Effector memory CD4-positive, alpha-beta T cell (primary cell): ENCODE measurements at places on chromosomes 4 and X.
A peak's percentile ranks its signal among the peaks of the same experiment; 100 is the strongest.

DNA sequence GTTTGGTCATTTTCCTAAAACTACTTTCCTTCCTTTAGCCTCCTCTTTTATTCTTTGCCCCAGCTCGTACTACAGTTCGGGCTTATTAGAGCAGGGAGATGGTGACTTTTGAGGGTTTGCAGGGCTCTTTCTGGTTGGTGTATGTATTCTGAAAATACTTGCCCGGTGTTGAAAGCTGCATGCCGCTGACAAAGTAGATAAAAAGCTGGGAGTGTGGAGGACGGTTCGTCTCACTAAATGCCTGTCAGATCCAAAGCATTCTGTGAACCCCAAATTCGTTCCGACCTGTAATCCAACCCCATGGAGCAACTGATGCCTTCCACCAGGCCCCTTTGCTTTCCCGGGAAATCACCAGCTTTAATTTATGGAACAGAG, 19.2 kb downstream of the TRIM2 start:
- no peak for DNase-seq
- peak overlapping the region; percentile 57 for H3K27ac ChIP-seq
- no peaks in the 10 kb centered on the region for H3K36me3 ChIP-seq
- H3K4me3 ChIP-seq = peak overlapping the region; percentile 66
- H3K27me3 ChIP-seq = no peaks in the 10 kb centered on the region

- peaks cover 62% of the 10 kb centered on the region for H3K36me3 ChIP-seq
- H3K4me3 ChIP-seq = no peak overlapping the region
- DNase-seq = no peak
- H3K4me1 ChIP-seq = no peaks in the 10 kb centered on the region
Observed at GRCh38 chr4:2250357-2251072, 8.6 kb upstream of the HAUS3 start.

- H3K4me3 ChIP-seq = no peak overlapping the region
- DNase-seq = no peak
- no peak overlapping the region for H3K27ac ChIP-seq
Observed at GRCh38 chrX:45557387-45557786, 356.7 kb upstream of the DIPK2B start.

- no peaks in the 10 kb centered on the region for H3K36me3 ChIP-seq
- no peaks in the 10 kb centered on the region for H3K4me1 ChIP-seq
- DNase-seq = no peak
- H3K27me3 ChIP-seq = no peaks in the 10 kb centered on the region
Observed at GRCh38 chrX:108642273-108642628, 94.1 kb downstream of the IRS4 start.

DNA sequence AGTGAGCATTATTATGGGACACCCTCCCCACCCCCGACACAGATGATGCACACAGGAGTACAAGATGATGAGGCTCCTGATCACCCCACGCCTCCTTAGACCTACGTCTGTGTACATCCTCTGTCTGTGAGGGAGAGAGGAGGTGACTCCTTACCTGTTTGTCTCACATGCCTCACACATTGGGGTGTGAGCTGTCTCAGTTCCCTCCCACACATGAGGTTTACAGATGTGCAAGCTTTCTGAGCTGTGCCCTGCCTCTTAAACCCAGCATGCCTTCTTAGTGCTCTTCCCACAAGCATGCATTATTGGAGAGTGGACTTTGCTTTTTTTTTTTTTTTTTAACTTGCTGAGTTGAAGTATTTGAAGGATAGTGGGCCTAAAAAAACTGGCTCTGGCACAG, 76.7 kb downstream of the CLCN5 start:
- H3K4me3 ChIP-seq = no peak overlapping the region
- H3K4me1 ChIP-seq = no peaks in the 10 kb centered on the region
- no peaks in the 10 kb centered on the region for H3K27me3 ChIP-seq
- no peak overlapping the region for H3K27ac ChIP-seq

- no peaks in the 10 kb centered on the region for H3K27me3 ChIP-seq
- no peaks in the 10 kb centered on the region for H3K36me3 ChIP-seq
- peak; percentile 23 for DNase-seq
- no peak overlapping the region for H3K27ac ChIP-seq
Observed at GRCh38 chr4:38860788-38861424, 4.3 kb upstream of the TLR6 start.

DNA sequence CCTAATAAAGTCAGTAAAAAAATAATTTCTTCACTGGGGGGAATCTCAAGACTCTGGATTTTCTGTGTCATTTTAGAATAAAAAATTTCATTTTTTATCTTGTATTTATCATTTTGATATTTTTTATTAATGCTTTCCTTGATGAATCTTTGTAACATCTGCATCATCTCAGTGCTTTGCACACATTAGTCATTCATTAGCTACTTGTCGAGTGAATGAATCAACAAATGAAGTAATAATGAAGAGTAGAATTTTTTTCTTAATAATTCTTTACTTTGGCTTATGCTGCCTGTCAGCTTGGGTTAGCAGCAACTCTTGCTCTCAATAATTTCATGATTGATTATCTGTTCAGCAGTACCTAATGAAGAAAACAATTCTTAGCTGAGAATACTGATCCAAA, 530.8 kb downstream of the GRXCR1 start:
- H3K27ac ChIP-seq = no peak overlapping the region
- H3K4me1 ChIP-seq = no peaks in the 10 kb centered on the region
- no peaks in the 10 kb centered on the region for H3K36me3 ChIP-seq
- H3K27me3 ChIP-seq = no peaks in the 10 kb centered on the region
- no peak overlapping the region for H3K4me3 ChIP-seq

GRCh38 chrX:108331126-108331909, 106.9 kb downstream of the COL4A6 start:
- H3K4me1 ChIP-seq = no peaks in the 10 kb centered on the region
- no peak for DNase-seq
- no peak overlapping the region for H3K27ac ChIP-seq

- no peak within 1 kb of the TSS for H3K4me3 ChIP-seq
- no peaks in the 10 kb centered on the region for H3K36me3 ChIP-seq
- no peaks in the 10 kb centered on the region for H3K4me1 ChIP-seq
- peaks cover 28% of the 10 kb centered on the region for H3K27me3 ChIP-seq
Observed at GRCh38 chr4:93828332-93828994, at the start of gene ATOH1. TSS of gene ATOH1 (plus strand) at chr4:93828753. CDS start at chr4:93828927, 174 bp downstream.

DNA sequence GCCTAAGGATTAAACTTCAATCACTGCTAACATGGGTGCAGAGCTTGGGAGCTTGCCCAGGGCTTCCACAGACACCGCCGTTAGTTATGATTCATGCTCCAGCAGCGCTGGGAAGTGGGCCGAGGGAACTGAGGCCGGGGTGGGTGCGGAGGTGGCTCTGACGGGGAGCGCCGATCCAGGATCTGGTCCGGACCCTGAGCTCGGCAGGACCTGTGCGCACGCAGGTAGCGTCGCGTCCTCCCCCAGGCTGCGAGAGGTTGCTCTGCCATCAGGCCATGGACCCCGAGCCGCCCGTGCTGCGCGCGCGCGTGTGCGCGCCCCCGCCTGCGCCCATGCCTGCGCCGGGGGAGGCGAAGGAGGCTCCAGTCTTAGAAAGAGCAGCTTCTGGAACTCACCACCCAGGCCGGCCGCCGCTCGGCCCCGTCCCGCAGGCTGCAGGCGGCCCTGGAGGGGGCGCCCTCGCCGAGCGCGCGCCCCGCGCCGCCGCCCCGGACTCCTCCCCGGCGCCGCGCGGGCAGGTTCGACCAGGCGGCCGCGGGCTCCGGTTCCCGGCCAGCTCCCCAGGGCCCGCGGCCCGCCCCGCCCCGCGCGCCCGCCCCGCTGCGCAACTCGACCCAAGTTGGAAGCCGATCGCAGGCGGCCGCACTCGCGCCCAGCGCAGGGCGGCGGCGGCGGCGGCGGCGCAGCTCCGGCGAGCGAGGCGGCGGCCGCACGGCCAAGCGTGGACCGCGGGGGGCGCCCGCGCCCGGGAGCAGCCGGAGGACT, 732 bp upstream of the ADRA2C start:
- no peaks in the 10 kb centered on the region for H3K36me3 ChIP-seq
- H3K27me3 ChIP-seq = no peaks in the 10 kb centered on the region
- no peaks in the 10 kb centered on the region for H3K4me1 ChIP-seq
- no peak overlapping the region for H3K4me3 ChIP-seq

- H3K27ac ChIP-seq = no peak overlapping the region
- no peaks in the 10 kb centered on the region for H3K27me3 ChIP-seq
- H3K36me3 ChIP-seq = peaks cover 52% of the 10 kb centered on the region
- H3K4me3 ChIP-seq = no peak overlapping the region
- H3K4me1 ChIP-seq = no peaks in the 10 kb centered on the region
Observed at GRCh38 chrX:13759152-13759718, 24.7 kb downstream of the OFD1 start.

DNA sequence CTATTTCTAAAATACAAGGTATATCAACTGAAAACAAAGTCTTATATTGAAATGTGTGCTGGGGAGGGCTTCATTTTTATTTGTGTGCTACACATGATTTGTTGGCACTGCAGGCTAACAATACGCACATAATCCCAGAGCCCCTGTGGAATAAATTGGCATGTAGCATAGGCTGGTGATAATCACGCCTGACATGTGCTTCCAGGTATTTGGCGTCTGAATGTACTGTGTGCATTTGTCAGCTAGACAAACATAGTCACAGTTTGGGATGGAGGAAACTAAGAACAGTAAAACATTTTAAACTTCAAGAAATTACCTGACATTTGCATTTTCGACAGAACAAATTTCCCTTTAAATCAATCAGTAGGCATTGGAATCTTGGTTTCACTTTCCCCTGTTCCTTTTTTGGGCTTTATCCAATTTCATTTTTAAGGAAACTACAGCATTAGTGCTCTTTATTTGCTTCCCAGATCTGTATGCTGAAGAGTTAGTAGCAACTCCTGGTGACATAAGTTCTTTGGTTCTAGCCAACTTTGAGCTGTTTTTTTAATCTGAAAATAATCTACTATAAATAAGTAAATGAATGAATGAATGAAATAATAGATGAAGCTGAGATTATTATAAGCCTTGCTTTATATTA, 472.3 kb downstream of the PDHA2 start:
- H3K27ac ChIP-seq = no peak overlapping the region
- no peaks in the 10 kb centered on the region for H3K36me3 ChIP-seq
- no peak overlapping the region for H3K4me3 ChIP-seq
- no peak for DNase-seq
- H3K27me3 ChIP-seq = no peaks in the 10 kb centered on the region

- H3K4me3 ChIP-seq = no peak overlapping the region
- DNase-seq = no peak
- no peak overlapping the region for H3K27ac ChIP-seq
- no peaks in the 10 kb centered on the region for H3K4me1 ChIP-seq
Observed at GRCh38 chr4:25346913-25347312, 30.1 kb upstream of the ANAPC4 start.

- no peaks in the 10 kb centered on the region for H3K4me1 ChIP-seq
- no peaks in the 10 kb centered on the region for H3K36me3 ChIP-seq
- H3K27ac ChIP-seq = no peak overlapping the region
- H3K27me3 ChIP-seq = no peaks in the 10 kb centered on the region
- DNase-seq = no peak
Observed at GRCh38 chrX:132059973-132060540, 37.0 kb downstream of the STK26 start.

DNA sequence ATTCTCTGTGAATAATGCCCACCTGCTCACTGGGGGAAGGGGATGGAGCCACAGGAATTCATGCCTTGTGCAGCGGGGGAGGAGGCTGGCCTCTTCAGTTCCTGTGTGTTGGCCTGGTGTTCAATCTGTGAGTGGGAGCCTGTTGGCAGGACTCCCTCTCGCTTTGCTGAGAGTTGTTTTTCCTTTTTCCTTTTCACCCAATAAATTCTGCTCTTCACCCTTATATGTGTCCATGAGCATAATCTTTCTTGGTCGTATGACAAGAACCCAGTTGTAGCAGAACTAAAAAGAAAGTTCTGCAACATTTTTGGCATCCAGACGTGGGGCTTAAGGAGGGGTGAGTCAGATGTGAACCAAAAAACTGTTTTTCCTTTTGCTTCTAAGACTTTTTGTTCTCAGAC, 235.2 kb upstream of the HDX start:
- DNase-seq = no peak
- H3K36me3 ChIP-seq = no peaks in the 10 kb centered on the region
- H3K27ac ChIP-seq = no peak overlapping the region
- no peaks in the 10 kb centered on the region for H3K4me1 ChIP-seq
- no peaks in the 10 kb centered on the region for H3K27me3 ChIP-seq
- no peak overlapping the region for H3K4me3 ChIP-seq

- H3K27me3 ChIP-seq = no peaks in the 10 kb centered on the region
- no peak overlapping the region for H3K4me3 ChIP-seq
- DNase-seq = no peak
- H3K27ac ChIP-seq = no peak overlapping the region
- no peaks in the 10 kb centered on the region for H3K4me1 ChIP-seq
Observed at GRCh38 chr4:158588285-158588684, 66.6 kb downstream of the RXFP1 start.

DNA sequence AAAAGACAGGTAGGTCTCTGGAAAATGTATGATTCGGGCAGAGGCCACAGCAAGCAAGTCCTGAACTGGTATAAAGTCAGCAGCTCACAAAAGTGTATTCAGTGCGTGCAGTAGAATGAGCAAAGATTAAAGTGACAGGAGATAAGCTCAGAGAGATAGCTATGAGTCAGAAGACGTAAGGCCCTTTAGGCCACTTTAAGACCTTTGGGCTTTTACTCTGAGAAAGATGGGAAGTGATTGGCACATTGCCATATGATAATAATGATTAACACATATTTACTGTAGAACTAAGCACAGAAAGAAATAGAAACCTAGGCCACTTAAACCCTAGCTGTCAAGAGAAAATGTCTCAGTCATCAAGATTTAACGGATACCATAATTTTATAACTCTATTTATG, 51.7 kb downstream of the TBCK start:
- H3K27ac ChIP-seq = no peak overlapping the region
- no peaks in the 10 kb centered on the region for H3K36me3 ChIP-seq

DNA sequence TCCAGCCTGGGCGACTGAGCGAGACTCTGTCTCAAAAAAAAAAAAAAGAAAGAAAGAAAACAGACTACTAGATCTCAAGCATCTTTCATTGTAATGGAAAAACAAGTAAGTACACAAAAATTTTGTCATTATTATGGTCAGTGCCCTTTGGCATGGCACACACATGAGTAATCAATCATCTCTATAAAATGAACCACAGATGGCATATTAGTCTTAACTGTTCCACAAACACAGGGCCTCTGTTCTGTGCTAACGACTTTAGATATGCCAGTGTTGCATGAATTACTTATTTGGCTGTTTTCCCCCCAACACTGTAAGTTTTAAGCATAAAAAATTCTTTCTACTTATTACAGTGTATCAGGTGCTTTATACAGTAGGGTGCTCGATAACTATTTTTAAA, 90.4 kb downstream of the COX7B2 start:
- H3K36me3 ChIP-seq = no peaks in the 10 kb centered on the region
- H3K4me1 ChIP-seq = no peaks in the 10 kb centered on the region
- no peaks in the 10 kb centered on the region for H3K27me3 ChIP-seq
